Aortic smooth muscle cell (primary cell): ENCODE measurements at places on chromosomes 7 and 10. TPM values are rescaled to one million over a fixed set of nuclear protein-coding genes. Genes with fewer than 3 reads are reported as not detected.

The AMZ1 gene
- total RNA-seq = 0.12 and 0.40 TPM in 2 replicates

The EBF3 gene
- 0.81 and 1.7 TPM in 2 replicates for total RNA-seq

The ZNF467 gene
- total RNA-seq = 0.26 and 2.5 TPM in 2 replicates

The COL28A1 gene
- total RNA-seq = 0.06 and 0.13 TPM in 2 replicates

The GNAT3 gene
- not detected in 2 replicates for total RNA-seq

The CLRN3 gene
- not detected in 2 replicates for total RNA-seq

The THSD7A gene
- total RNA-seq = 1.1 and 1.5 TPM in 2 replicates

The PTPRZ1 gene
- 0.12 TPM in 1 of 2 replicates, not detected in the other for total RNA-seq

The POU6F2 gene
- not detected in 2 replicates for total RNA-seq

The C10orf67 gene
- not detected in 2 replicates for total RNA-seq

The LIPN gene
- total RNA-seq = not detected in 2 replicates

The TMEM26 gene
- 4.8 and 12.2 TPM in 2 replicates for total RNA-seq

The EBLN1 gene
- total RNA-seq = not detected in 2 replicates

The IQUB gene
- total RNA-seq = 0.53 and 0.75 TPM in 2 replicates

The IGF2BP3 gene
- 17.6 and 17.9 TPM in 2 replicates for total RNA-seq

The C10orf143 gene
- total RNA-seq = 0.92 and 0.93 TPM in 2 replicates

The CHN2 gene
- total RNA-seq = 0.26 TPM in 1 of 2 replicates, not detected in the other

The ENTPD1 gene
- total RNA-seq = 0.99 and 1.1 TPM in 2 replicates

The TACC2 gene
- total RNA-seq = 9.6 and 14.1 TPM in 2 replicates

The GRB10 gene
- 39.0 and 39.1 TPM in 2 replicates for total RNA-seq

The TMEM229A gene
- total RNA-seq = 0.13 and 0.37 TPM in 2 replicates

The PDIA4 gene
- total RNA-seq = 256 and 304 TPM in 2 replicates

The CD36 gene
- total RNA-seq = under 0.01 and 0.13 TPM in 2 replicates

The ZC3HAV1 gene
- total RNA-seq = 30.5 and 30.8 TPM in 2 replicates

The TCAF2 gene
- total RNA-seq = 1.1 and 1.7 TPM in 2 replicates

The C1QL3 gene
- 0.06 TPM in 1 of 2 replicates, not detected in the other for total RNA-seq

The FZD8 gene
- total RNA-seq = 8.6 and 23.1 TPM in 2 replicates

The KNDC1 gene
- 0.12 and 0.26 TPM in 2 replicates for total RNA-seq

The BLNK gene
- not detected in 2 replicates for total RNA-seq

The PRSS37 gene
- not detected in 2 replicates for total RNA-seq

The RNF133 gene
- total RNA-seq = 0.13 and 0.37 TPM in 2 replicates

The DPP6 gene
- not detected in 2 replicates for total RNA-seq
